ENCODE measurements at places on chromosomes 6 and 20.

- DNase-seq: peak; percentile 83
Measured at GRCh38 chr6:149988550-149989346, 25.0 kb downstream of the ULBP1 start.

DNA sequence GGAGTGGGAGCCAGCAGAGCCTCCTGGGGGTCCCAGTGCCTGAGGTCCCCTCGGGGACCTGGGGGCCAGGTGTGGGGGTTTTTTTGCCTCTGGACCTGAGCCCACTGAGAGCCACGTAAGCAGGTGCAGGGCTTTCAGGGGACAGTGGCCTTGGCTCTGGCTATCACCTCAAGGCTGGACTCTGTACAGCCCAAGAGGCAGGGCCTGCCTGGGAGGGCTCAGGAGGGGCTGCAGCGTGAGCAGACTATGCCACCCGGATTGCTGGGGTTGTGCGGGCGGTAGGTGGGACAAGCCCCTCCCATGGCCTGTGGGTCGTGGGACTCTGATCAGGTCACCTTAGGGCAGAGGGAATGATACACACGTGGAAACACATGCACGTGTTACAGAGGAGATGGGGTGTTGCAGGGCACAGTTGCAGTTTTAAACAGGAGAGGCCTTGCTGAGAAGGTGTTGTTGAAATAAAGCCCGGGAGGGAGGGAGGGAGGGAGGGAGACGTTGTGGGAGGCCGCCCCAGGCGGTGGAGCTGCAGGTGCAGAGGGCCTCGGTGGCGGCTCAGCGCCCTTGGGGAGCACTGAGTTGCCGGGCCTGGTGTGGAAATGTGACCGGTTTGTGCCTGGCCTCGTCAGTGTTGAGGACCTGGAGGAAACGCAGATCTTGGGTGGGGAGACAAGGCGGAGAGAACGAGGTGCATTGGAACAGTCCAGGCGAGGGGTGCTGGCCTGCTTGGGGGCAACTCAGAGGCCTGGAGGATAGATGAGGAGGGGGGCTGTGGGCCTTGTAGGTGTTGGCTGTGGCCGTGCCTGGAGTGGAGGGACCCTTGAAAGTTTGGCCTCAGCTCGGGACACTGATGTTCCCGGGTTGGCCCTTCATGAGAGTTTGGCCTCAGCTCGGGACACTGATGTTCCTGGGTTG lies 2.3 kb downstream of the TCEA2 start:
- no peak for DNase-seq

GRCh38 chr6:43679057-43679456 lies 8.5 kb downstream of the MRPS18A start:
- no peak for DNase-seq

GRCh38 chr6:39386487-39386886 lies 64.0 kb upstream of the KCNK16 start:
- DNase-seq: no peak

DNA sequence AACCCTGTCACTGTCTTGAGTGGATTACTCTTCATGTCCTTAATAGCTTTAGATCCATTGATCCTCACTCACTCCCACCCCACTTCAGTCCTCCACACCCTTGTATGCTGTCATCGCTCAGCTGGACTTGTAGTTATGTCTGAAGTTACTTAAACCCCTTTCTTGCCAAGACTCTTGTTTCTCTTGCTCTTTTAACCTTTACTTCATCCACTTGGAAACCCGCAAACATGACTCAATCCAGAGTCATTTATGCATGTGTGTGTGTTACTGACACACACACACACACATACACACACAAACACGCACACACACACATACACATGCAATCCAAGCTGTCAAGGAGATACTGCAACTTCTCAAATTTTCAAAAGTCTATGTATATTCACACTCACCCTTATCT lies 341.8 kb downstream of the SYNE1 start:
- no peak for DNase-seq

- DNase-seq: no peak
Measured at GRCh38 chr6:112231594-112232060, 22.7 kb downstream of the LAMA4 start.

GRCh38 chr6:166387642-166388289 lies 5.0 kb upstream of the MPC1 start:
- DNase-seq: no peak

DNA sequence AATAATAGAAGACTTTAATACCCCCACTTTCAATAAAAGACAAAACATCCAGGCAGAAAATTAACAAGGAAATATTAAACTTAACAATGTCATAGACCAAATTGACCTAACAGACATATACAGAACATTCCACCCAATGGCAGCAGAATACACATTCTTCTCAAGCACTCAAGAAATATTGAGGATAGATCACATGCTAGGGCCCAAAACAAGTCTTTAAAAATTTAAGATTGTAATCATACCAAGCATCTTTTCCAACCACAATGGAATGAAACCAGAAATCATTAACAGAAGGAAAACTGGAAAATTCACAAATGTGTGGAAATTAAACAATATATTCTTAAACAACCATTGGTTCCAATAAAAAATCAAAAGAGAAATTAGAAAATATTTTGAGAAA lies 161.0 kb downstream of the COL12A1 start:
- DNase-seq: no peak

DNA sequence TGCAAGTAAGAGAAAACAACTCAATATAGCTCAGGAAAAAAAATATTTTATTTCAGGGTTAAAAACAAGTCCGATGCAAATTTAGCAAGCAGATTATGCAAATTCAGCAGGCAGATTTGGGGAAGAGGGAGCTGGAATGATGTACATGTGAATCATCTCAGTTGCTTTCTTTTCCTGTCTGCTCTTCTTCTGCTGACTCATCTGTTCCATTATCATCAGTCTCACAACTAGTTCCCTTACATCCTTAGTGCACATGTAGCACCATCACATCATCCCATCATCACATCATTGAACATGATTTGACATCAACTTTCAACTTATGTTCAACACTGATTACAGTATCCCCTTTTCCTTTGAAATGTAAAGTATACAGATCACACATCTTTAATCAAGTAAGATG lies 11.5 kb upstream of the DEFB113 start:
- no peak for DNase-seq

DNA sequence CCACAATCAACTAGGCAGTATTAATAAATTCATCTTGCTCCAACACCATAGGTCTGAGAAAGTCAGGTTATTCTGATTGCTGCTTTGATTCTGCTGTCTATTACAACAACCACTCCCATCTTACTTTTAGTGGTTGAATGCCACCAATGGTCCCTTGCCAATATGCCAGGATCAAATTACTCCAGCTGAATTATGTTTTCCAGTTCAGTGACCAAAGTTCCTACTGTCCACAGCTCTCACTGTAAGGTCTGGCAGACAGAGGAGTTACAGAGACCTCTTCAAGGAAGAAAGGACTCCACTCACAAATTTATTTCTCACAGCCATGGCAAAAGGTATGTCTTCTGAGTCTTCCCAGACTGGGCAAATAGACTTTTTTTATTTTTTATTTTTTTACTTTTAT lies 557.0 kb downstream of the HAO1 start:
- DNase-seq: no peak

DNA sequence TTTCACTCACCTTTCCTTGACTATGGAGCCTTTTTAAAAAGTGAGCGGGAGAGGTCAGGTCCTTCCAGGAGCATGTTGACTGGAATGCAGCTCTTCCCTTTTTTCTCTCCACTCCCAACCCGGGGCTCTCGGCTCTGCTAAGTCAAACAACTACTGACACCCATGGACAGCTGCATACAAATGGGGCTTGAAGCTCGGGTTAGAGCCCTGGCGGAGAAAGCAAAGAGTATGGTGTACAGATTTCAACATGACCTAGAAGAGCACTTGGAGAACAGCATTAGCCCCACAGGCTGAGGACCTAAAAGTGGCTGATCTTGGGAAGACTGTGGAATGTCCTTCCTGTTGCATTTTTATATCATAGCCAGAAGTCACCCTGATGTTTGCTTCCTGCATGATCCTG lies 162.0 kb upstream of the STMND1 start:
- no peak for DNase-seq

DNA sequence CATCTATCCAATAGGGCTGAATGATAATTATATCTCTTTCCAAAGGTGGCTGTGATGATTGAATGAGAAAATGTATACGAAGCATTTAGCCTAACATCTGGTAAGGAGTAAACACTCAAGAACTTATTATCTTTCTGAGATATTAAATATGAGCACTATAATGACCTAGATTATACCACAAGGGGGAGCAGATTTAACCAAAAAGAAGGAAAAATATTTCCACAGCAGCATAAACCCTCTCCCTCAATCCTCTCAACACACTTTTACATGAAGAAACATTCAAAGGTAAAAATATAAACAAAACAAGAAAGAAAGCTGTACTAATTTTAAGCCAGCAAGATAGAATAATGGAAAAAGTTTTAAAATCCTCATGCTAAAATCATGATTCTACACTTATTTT lies 68.4 kb downstream of the SHPRH start:
- DNase-seq: no peak

DNA sequence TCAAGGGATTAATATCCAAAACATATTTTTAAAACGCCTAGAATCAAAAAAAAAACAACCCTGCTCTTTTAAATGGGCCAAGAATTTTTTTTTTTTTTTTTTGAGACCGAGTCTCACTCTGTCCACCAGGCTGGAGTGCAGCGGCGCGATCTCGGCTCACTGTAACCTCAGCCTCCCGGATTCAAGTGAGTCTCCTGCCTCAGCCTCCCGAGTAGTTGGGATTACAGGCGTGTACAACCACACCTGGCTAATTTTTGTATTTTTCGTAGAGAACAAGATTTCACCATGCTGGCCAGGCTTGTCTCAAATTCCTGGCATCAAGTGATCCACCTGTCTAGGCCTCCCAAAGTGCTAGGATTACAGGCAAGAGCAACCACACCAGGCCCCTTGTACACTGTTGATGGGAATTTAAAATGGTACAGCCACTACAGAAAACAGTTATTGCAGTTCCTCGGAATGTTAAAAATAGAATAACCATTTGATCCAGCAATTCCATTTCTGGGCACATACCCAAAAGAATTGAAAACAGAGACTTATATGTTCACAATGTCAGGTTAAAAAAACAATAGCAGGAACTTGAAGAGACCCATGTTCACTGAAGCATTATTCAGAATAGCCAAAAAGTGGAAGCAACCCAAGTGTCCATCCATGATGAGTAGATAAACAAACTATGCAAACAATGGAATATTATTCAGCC lies 3.1 kb upstream of the MYL9 start:
- no peak for DNase-seq

DNA sequence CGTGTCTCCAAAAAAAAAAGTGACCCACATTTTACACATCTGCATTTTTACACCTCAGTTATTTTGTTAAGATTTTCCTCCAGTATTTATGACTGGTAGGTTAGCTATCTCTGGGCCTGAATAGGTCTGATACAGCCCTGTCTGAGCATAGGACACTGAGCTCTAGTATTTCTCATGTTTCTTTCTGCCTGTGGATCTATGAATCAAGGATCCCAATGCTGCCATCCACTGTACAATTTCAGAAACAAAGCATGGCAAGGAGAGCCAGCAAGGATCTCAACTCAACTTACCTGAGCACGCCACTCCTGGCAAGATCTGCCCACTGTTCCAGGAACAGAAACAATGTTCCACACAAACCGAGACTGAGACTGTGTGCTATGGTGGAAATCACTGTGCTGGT lies 36.4 kb upstream of the ENPP5 start:
- DNase-seq: no peak

DNA sequence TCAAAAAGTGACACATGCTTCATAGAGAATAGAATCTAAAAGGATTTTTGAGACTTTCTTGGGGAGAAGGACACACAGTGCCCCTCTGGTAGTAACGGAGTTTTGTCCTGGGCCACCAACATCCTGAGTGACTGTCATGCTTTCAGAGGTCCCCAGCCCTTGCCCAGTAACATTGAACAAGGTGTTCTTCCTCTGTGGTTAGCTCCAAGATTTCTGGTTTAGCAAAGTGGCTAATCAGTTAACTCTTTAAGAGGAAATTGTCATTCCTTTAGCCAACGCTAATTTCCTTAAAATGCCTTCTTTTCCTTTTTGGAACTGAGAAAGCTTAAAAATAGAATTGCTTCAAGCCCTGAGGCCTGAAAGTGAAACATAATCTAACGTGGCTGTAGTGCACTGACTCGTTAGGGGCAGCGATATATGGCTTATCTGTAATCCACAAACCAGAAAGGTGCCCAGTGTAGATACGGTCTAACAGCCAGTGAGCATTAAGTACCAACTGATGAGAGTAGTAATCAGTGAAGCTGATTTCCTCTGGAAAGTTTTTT lies 7.8 kb downstream of the E2F3 start:
- DNase-seq: no peak

- DNase-seq: no peak
Measured at GRCh38 chr6:422433-423054, 31.0 kb downstream of the IRF4 start.

DNA sequence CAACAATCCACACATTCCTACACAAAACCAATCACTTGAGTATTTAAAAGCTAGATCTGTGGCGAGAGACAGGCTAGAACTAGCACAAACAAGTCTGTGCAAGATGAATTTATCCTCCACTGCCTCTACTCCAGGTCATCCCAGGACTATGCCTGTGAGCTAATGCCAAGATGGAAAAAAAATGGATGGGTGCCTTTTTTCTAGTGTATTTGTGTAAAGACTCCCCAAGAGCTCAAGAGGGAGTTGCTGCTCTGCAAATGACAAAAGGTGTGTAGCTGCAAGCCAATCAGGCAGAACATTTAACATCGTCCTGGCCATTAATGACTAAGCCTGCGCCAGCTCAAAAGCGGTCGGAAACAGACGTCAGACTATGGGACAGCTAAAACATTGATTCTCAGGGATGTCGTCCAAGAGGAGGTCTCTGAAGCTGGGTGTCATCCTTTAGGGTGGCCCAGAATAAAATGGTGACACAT lies 21.9 kb downstream of the ATXN1 start:
- no peak for DNase-seq

DNA sequence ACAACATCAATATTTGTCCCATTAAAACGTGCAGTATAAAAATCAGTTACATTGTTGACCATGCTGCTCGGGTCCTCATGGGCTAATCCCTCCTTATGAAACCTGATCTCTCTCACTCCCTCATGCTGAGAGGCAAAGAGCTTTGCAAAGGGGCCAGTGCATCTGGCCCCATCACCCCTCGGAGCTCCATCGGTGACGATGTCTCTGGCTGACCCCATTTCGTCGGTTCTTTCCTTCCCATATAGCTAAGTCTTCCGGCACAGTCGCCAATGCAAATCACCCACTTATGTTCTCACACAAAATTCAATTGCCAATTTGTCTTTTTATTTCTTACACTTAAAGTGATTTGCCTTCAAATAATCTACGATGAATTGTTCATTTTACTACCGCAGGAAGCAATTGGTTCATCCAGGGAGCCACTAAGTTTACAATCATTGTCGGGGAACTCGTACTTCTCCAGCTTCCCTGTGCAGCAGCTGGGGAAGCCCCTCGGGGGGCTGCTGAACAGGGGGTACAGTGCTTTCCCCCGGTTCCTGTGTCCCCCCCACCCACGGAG lies 199.8 kb upstream of the CDH4 start:
- DNase-seq: no peak

- no peak for DNase-seq
Measured at GRCh38 chr20:14384416-14385175, 47.2 kb upstream of the FLRT3 start.

GRCh38 chr6:18527836-18528743 lies 140.9 kb downstream of the RNF144B start:
- no peak for DNase-seq
